ENCODE measurements at places on chromosomes 11 and 22.
A peak's percentile ranks its signal among the peaks of the same experiment; 100 is the strongest.

DNA sequence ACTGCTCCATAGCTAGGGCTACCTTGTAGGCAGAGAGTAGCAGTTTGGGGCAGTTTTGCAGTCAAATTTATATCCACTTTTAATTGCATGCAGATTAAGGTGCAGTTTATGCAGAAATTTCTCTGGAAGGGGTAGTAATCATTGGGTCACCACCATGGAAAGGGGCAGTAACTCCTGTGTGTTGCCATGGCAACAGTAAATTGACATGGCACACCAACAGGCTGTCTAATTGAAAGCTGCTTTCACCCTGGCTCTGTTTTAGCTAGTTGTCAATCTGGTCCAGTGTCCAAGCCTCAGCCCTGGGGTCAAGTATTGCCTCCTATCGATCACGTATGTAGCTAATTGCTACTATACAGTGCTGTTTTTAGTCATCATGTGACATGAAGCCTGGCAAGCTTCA is 786.1 kb upstream of the CNTN5 start:
- DNase-seq, result no peak

- DNase-seq, result no peak
Measured at GRCh38 chr11:118870396-118871343, 13.0 kb upstream of the CXCR5 start.

- DNase-seq, result no peak
Measured at GRCh38 chr22:38487946-38488345, 18.2 kb downstream of the DDX17 start.

- no peak for DNase-seq
Measured at GRCh38 chr11:117443266-117444186, 115.9 kb downstream of the CEP164 start.

GRCh38 chr11:12290477-12290922 is 86.9 kb upstream of the PARVA start:
- no peak for DNase-seq

GRCh38 chr11:121540627-121541026 is 87.9 kb upstream of the SORL1-AS1 start:
- no peak for DNase-seq

- DNase-seq, result no peak
Measured at GRCh38 chr11:40287916-40288803, 1171.3 kb downstream of the LRRC4C start.

DNA sequence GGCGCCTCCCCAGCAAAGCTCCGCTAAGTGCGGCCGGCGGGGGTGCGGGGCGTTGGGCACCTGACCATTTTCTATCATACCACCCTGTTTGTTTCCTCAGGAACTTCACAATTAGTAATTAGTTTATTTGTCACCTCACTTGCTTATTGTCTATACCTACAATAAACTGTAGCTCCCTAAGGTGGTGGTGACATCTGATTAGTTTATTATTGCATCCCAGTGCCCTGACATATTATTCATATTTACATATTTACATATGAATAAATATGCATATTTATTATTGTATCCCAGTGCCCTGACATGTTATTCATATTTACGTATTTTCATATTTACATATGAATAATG is 24.7 kb upstream of the SORL1 start:
- no peak for DNase-seq

DNA sequence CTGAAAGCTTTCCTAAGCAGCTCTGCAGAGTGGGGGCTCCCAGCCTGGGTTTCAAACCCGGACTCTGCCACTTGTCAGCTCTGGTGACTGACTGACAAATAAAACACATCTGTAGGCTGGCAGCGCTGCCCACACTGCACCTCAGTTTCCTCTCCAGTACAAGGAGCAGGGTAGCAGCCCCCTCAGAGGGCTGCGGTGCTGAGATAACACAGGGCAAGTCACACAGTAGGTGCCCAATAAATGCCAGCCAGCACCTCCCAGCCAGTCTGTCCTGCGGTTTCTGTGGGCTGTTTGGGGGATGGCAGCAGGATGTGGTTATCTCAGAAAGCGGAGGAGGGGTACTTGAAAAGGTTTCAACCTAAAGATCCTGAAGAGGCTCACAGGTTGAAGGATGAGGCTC is 1.5 kb downstream of the SYT12 start:
- peak; percentile 45 for DNase-seq

- no peak for DNase-seq
Measured at GRCh38 chr11:71356280-71356876, 91.8 kb downstream of the DHCR7 start.

DNA sequence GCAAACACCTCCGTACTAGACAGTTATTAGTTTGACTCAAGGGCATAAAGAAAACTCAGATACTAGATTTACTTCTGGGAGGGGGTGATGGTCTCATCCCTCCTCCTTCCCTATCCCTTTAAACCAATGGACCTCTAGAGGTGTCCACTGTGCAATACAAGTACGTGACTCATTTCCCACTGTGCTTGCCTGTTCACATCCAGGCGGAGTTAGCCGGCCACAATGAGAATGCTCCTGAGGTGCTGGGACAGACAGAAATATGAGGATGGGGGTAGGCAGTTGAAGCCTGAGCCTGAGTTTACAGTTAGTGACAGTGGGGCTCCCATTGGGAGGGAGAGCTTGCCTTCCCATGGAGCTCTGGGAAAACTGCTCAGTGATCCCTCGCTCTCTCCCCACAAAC is 8.4 kb upstream of the PMM1 start:
- no peak for DNase-seq

DNA sequence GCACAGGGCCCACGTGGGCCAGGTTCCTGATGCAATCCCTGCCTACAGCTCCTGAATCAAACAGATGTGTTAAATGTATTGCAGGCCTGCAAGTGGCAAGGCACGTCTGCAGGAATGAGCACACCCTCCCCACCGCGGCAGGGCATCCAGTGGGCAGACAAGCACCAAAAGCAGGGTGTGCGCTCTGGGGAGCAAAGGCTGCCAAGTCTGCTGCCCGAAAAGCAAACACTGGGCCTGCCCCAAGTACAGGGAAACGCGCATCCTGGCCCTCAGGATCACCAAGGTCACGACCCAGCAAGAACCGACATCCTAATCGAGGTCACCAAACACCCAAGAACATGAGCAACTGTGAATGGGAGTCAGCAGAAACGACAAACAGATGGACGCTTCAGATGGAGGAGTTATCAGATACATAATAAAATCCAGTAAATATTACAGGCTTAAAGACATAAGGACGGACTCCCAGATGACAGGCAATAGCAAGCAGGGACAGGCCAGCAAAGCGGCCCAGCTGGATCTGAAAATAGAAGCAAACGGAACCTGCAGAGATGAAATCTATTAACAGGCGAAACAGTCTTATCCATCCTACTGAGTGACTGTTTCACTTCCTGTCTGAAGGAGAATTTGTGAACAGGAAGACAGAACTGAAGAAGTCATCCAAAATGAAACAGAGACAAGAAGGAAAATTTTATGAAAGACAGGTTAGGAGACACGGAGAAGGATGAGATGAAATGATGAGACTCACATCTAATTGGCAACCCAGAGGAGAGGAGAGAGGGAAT is 26.7 kb downstream of the CARS1 start:
- DNase-seq, result no peak

DNA sequence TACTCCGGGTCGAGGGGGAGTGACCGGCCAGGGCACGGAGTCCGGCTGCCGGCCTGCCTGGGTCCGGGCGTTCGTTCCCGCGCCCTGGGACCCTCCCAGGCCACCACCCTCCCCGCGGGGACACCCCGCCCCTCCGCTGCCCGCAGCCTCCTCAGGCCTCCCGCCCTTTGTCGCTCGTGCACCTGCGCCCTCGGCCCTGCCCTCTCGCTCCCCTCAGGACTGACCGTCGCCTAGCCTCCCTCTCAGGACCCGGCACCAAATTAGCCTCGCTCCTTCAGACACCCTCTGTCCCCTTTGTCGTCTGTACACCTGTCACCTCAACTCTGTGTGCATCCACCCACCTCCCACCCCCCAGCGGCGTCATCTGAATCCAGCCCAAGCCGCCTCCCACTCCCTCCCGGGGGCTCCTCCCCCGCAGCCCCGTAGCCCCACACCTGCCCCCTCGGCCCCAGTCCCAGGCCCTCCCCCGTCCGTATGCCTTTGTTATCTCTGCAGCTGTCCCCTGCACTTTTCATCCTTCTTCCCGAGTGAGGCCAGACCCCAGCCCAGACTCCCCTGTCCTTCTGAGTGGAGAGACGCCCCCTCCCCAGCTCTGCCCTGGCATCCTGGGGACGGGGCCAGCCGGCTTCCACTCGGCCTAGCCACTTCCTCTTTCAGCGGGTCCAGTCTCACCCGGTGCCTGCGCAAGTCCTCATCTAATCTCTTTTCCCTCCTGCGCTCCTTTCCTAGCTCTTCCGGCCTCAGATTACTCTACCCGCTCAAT is 643 bp downstream of the TIGD3 start:
- DNase-seq, result peak; percentile 37

DNA sequence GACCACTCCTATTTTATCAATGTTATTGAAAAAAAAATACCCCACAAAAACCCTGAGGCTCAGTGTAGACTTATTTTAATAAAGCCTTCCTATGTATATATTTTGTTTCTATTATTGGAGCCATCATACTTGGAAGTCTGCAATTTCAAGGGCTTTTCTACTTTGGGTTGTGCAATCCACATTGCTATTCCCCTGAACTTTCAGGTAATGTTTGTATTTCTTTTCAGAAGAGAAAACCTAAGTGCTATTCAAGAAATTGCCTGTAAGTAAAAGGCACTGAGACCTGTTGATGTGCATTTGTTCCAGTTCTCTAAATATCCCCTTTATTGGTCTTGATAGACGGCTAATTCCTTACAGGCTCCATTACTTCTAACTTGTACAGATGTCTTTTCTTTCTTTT is 280.7 kb upstream of the RAG2 start:
- no peak for DNase-seq

GRCh38 chr11:36280531-36280930 is 8.7 kb downstream of the COMMD9 start:
- no peak for DNase-seq

GRCh38 chr11:13277768-13278608 is at the start of gene BMAL1:
Gene BMAL1, plus strand, starts transcription at chr11:13277790. Its CDS starts 76,519 bp downstream, at chr11:13354309.
- DNase-seq, result peak; percentile 49

DNA sequence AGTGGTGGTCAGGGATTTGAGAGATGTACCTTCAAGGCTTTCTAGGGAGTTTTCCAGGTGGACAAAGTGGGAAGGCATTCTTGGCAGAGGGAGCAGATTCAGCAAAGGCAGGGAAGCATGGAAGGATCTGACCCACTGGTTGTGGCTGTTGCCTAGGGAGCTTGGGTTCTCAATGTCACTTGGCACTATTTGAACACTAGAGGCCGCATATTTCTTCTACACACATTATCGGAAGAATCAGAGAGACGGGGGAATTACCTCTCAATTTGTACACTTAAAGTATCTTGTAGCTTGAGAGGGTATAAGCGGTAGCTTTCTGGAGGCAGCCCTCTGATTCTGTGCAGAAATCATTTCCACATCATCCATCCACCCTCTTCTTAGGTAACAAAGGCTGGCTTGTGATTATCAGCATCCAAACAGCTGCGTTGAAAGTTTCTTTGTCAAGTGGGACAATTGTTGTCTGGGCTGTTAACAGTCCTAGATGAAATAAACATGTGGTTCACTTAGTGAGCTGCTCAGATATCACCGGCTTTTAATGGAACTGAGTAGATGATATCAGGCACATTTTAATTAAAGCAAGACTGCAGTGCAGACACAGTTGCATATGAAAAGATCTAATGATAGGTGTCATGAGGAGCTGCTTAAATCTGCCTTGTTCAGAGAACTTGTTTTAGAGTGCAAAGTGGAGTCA is 2.6 kb downstream of the NELL1 start:
- no peak for DNase-seq

DNA sequence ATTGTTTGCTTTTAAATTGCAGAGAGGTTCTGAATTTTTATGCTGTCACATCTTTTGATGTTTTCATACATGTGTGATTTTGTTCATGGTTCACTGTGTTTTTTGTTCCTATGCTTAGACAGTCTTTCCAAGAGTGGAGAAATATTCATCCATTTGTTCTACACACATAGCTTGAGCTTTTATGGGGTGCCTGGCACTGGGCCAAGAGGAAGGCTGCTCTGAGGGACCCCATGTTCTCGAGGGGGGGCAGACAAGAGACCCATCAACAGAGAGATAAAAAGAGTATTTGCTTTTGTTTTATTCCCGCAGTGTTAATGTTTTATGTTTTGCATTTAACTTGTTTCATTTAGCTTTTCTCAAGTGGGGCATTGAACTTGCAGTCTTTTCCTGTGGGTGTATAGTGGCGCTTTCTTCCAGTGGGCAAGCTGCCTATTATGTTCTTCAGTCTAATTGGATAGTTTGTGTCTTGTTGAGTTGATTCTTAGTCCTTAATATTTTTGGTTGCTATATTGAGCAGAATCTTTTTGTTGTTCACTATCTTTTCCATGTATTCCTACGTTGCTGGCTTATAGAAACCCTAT is 57.7 kb downstream of the CABIN1 start:
- DNase-seq, result no peak

DNA sequence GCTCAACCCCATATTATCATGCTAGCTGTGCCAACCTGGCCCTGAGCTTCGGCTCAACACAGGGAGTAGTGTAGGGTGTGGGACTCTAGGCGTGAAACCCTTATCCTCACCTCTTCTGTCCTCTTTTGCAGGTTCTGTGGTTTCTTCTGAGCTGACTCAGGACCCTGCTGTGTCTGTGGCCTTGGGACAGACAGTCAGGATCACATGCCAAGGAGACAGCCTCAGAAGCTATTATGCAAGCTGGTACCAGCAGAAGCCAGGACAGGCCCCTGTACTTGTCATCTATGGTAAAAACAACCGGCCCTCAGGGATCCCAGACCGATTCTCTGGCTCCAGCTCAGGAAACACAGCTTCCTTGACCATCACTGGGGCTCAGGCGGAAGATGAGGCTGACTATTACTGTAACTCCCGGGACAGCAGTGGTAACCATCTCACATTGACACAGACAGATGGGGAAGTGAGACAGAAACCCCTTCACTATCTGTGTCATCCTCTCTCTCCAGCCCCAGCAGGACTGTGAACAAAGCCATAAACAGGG is 76.4 kb downstream of the GGTLC2 start:
- DNase-seq, result no peak

- DNase-seq, result no peak
Measured at GRCh38 chr11:95907476-95907875, 16.4 kb downstream of the MTMR2 start.

GRCh38 chr11:104792861-104793260 is 105.4 kb downstream of the CASP12 start:
- DNase-seq, result no peak

DNA sequence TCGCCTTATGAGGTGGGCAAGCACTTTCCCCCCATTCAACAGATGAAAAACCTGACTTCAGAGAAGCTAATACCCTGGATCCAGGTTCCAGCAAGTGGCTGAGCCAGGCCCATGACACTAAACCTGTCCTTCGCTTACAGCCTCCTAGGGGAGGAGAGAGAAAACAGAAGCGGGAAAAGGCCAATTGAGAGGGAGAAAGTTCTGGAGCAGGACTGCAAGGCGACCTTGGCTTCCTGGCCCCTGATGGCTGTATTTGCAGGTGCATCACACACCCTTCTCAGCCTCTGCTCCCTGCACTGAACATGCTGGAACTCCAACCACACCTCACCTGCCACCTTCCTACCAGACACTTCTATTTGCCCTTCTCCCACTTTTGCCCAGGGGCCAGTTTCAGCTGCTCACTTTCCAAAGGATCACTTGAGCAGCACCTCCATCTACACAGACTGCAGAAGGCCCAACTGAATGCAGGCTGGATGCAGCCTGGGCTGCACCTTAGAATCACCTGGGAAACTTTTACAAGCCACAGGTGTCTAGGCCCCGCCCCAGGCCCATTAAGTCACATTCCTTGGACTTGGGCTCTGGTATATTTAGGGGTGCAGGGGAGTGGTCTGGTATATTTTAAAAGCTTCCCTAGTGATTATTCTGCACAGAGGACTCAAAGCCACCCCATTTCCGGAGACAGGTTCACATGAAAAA is 14.3 kb upstream of the ADA2 start:
- DNase-seq, result no peak
